ENCODE measurements at places on chromosomes 2 and 18.

DNA sequence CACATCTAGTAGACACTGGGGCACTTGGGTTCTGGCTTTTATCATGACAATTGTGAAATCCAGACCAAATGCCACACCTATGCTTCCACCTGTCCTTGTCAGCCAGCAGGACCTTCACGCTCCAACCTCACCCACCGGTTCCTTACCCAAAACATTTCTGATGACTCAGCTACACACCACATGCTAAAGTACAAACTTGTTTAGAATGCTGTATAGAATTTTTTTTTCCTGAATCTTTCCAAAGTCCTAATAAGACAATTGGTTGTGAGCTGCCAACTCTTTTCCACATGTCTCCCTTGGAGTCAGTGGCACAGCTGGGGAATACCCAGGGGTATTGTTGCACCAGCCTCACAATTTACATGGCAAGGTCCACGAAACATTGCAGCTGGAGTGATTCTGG lies 75.5 kb upstream of the LPIN2 start:
- no peak for DNase-seq

GRCh38 chr2:175612280-175612679 lies 389.8 kb downstream of the LNPK start:
- no peak for DNase-seq

GRCh38 chr2:138036522-138036921 lies 72.2 kb downstream of the HNMT start:
- no peak for DNase-seq

DNA sequence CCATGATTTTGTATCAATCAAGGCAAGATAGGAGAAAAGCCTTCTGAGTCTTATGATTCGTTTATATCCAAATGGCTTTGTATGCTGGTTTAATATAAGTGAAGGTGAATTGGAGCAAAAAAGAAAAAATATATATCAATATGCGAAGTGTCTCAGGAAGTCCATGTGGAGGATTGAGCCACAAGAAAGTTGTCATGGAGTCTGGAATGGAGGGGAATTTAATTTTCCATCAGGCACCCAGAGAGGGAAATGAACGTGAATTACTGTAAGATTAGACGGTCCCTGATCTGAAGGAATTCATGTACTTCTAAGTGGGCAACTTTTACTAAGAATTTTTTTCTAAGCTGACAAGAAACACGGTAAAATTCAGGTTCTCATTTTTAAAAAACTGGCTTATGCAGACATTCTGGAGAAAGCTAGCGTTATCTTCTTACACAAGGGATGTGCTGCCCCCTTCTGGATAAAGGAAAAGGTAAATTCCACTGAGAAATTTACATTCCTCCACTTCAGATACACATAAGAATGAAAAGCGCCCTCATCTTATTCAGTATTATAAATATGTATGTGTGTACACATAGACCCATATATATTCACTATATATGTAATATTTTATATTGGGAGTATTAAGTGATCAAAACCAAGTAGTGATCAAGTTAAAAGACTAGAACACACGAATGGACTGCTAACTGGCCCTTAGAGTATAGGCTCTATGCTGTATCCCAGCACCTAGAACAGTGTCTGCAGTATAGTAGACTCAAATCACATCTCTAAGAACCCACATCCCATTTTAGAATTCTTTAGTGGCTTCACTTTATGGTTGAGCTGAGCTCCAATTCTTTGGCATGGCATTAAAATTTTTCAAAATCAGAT lies 289.0 kb upstream of the TFPI start:
- DNase-seq: no peak
